Esophagus muscularis mucosa (tissue), 4 donors: ENCODE measurements at places on chromosomes 4 and X. TPM values are rescaled to one million over a fixed set of nuclear protein-coding genes. Genes with fewer than 3 reads are reported as not detected.

DNA sequence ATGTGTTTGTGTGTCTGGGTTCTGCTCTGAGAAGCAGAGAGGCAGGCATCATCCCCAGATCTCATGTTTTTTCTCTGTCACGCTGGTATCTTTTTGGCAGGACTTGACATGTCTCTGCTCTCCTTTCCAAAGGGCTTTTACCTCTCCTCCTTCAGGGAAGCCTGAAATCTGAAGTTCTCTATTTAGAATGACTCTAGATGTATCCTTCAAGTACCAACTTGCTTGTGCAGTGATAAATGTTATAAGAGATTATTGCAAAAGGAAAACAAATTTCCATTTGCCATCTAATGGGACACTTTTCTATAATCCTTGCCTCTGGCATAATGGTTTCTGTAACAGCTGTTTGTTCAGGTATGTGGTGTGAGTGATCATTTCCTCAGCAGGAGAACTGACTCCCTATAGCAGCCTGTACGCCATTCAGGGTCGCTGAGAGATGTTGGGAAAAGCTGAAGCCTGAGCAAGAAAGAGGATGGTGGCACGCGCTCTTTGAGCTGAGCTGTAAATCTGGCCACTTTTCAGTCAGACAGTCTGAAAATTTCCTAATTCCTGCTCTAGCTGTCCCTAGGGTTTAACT lies 72.5 kb downstream of the CNGA2 start:
- H3K27ac ChIP-seq = no peak overlapping the region
- H3K4me3 ChIP-seq = no peak overlapping the region
- no peaks in the 10 kb centered on the region for H3K4me1 ChIP-seq
- no peak for DNase-seq
- H3K36me3 ChIP-seq = no peaks in the 10 kb centered on the region

MAGEA9B gene
- not detected for total RNA-seq

SMPX gene
- 25.5 TPM for total RNA-seq

CD38 gene
- total RNA-seq = 5.8 TPM

DNA sequence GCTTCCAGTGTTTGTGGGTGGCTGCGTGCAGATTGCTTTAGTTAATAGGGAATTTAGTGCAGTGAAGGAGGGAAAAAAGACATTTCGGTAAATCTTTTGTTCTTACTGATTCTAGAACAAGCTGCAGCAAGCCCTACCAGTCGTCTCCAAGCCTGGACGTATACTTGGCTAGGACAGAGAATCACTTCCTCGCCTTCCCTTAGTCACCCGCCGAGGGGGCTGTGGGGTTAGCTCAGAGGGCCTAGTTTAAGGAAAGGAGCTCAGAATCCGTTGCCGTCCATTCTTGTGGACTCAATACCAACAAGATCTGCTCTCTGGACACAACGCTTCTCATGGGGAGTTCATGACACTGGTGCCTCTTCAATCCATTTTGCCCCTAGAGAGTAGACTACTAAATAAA lies 36.3 kb upstream of the FAT1 start:
- H3K27me3 ChIP-seq = no peaks in the 10 kb centered on the region
- H3K4me3 ChIP-seq = no peak overlapping the region
- no peaks in the 10 kb centered on the region for H3K36me3 ChIP-seq
- DNase-seq = no peak

DNA sequence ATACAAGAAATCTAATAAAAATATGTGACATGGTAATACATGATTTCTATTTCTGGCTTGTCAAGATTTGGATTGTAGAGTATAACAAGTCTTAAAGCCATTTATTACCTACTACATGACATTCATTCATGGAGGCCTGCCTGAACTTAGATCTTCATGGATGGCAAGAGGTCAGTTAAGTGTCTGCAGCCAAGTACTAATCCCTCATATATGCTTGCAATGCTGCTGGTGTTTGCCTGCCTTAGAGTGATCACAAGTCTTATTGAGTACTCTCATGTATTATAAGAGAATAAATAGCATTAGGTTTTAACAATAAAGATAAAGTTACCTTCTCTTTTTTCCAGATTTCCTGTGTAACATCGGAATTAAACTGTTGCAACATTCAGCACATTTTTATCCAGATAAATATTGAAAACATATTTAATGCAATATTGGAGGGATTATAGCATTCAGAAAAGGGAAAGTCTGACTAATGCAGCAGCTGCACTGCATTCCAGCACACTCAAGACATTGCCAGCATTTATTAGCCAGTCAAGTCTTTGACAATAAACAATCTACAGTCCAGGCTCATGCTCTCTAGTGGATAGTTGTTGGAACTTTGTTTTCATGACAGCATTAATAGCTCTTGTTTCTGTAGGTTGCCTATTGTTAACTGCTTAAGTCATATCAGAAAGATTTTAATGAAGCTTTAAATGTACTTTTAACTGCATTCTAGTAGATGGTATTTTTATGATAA lies 737.1 kb downstream of the FAT4 start:
- no peak overlapping the region for H3K27ac ChIP-seq
- no peaks in the 10 kb centered on the region for H3K36me3 ChIP-seq
- H3K4me1 ChIP-seq = peaks cover 7% of the 10 kb centered on the region

GRCh38 chrX:150268839-150269355 lies 94.2 kb upstream of the MAMLD1 start:
- H3K27me3 ChIP-seq = no peaks in the 10 kb centered on the region
- H3K4me1 ChIP-seq = no peaks in the 10 kb centered on the region
- no peak overlapping the region for H3K4me3 ChIP-seq
- H3K27ac ChIP-seq = no peak overlapping the region

- H3K36me3 ChIP-seq = no peaks in the 10 kb centered on the region
- no peak for DNase-seq
- no peak overlapping the region for H3K4me3 ChIP-seq
- no peak overlapping the region for H3K27ac ChIP-seq
- H3K27me3 ChIP-seq = no peaks in the 10 kb centered on the region
Observed at GRCh38 chr4:38538517-38538916, 125.5 kb upstream of the KLF3 start.

- H3K27ac ChIP-seq = no peak overlapping the region
- no peaks in the 10 kb centered on the region for H3K27me3 ChIP-seq
- H3K4me1 ChIP-seq = peaks cover 32% of the 10 kb centered on the region
- no peak overlapping the region for H3K4me3 ChIP-seq
- no peaks in the 10 kb centered on the region for H3K36me3 ChIP-seq
Observed at GRCh38 chr4:74754218-74754617, 40.1 kb downstream of the BTC start.

GRCh38 chr4:1115528-1116293 lies 2.3 kb upstream of the RNF212 start:
- H3K4me1 ChIP-seq = peaks cover 4% of the 10 kb centered on the region
- H3K27ac ChIP-seq = no peak overlapping the region
- no peaks in the 10 kb centered on the region for H3K36me3 ChIP-seq
- H3K27me3 ChIP-seq = peaks cover 8% of the 10 kb centered on the region
- DNase-seq = peak; percentile 66

DNA sequence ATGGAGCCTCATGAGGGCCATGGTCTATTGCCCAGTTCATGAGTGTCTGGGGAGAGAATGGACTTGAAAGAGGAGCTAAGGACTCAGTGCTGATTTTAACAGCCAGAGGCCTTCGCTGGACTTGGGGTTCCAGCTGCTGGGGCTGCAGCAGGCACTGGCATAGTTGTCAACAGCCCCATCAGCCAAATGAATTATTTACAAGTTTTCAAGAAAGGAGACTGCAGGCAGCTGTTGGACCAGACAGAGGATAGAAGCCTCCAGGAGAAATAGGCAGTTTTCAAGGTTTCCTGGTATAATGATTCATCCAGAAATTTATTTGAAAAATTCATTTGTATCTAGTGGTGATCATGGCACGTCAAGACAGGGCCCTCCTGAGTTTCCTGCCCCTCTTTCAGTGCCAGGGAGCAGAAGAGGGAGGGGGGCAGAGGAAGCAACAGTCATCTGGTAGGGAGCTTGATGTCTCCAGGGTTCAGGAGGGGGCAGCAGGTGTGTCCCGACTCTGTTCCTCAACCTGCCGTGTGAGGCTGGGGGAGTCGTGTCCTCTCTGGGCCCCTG lies 63.1 kb upstream of the GPR78 start:
- H3K27ac ChIP-seq = no peak overlapping the region
- no peaks in the 10 kb centered on the region for H3K36me3 ChIP-seq
- no peaks in the 10 kb centered on the region for H3K4me1 ChIP-seq
- no peak overlapping the region for H3K4me3 ChIP-seq
- H3K27me3 ChIP-seq = no peaks in the 10 kb centered on the region

IGFBP7 gene
- 778 TPM for total RNA-seq
